Activated naive CD8-positive, alpha-beta T cell treated with anti-CD3 and anti-CD28 coated beads, Interleukin-2, amount 10 ng/mL, durations not matched to agents 7 days and 5 days (primary cell): ENCODE measurements at places on chromosomes 7 and 10. TPM values are rescaled to one million over a fixed set of nuclear protein-coding genes. Genes with fewer than 3 reads are reported as not detected.
A peak's percentile ranks its signal among the peaks of the same experiment; 100 is the strongest.

ZNF33B gene
- total RNA-seq, result 30.0 TPM

OPALIN gene
- total RNA-seq, result not detected

SPDYE5 gene
- not detected for total RNA-seq

- H3K27ac ChIP-seq, result no peak overlapping the region
- no peaks in the 10 kb centered on the region for H3K27me3 ChIP-seq
- no peak overlapping the region for H3K4me3 ChIP-seq
- H3K4me1 ChIP-seq, result no peaks in the 10 kb centered on the region
- H3K36me3 ChIP-seq, result peaks cover 23% of the 10 kb centered on the region
Observed at GRCh38 chr10:72421885-72422540, 67.3 kb upstream of the DNAJB12 start.

DNA sequence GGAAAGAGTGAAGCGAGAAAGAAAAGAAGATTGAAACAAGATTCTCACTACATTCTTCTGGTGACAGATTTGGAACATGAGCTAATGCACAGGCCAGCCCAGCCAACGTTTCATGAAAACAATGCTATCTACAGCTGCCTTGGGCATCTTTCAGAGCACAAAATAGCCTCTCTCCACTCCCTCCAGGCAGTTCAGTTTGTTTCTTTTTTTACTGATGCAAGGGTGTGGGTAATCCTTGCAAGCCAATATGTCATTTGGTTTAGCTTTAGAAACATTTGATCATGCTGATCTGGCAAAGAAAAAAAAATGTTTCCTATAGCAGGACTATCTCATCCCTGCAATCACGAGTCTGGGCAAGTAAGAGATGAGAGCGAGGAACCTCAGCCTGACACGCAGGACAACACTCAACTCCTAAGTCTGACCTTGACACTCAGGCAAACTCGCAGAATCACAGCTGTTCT is 35.9 kb downstream of the SVIL start:
- H3K27me3 ChIP-seq, result no peaks in the 10 kb centered on the region
- DNase-seq, result no peak
- no peaks in the 10 kb centered on the region for H3K36me3 ChIP-seq
- H3K4me1 ChIP-seq, result no peaks in the 10 kb centered on the region

CYP26C1 gene
- total RNA-seq, result not detected

- H3K27me3 ChIP-seq, result peaks cover 15% of the 10 kb centered on the region
- H3K4me3 ChIP-seq, result no peak overlapping the region
Observed at GRCh38 chr10:122544493-122544892, 16.1 kb upstream of the DMBT1 start.

GBX1 gene
- total RNA-seq, result not detected

DNA sequence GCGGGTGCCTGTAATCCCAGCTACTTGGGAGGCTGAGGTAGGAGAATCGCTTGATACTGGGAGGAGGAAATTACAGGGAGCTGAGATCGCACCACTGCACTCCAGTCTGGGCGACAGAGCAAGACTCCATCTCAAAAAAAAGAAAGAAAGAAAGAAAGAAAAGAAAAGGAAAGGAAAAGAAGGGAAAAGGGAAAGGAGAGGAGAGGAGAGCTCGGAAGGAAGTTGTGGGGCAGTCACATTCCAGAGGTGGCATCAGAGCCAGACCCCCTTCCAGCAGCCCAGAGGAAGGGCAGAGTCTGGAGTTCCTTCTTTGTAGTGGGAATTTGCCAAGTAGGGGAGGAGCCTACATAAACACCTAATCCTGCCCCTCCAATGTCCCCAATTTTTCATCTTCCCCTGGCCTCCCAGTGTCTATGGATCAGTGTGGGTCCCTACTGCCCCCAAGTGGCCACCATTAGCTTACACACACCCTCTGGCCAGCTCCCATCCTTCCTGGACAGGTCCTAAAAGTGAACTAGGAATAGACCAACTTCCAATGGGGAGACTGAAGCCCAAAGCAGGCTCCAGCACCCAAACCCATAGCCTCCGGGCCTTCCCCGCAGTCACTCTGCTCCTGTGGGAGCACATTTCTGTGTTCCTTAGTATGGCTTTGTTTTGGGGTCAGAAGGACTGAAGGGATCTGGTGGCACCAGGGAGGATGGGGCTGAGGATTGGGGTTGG is 39.6 kb upstream of the HSPB1 start:
- peaks cover 3% of the 10 kb centered on the region for H3K4me1 ChIP-seq
- peaks cover 26% of the 10 kb centered on the region for H3K27me3 ChIP-seq
- no peak overlapping the region for H3K4me3 ChIP-seq
- H3K27ac ChIP-seq, result no peak overlapping the region

DNA sequence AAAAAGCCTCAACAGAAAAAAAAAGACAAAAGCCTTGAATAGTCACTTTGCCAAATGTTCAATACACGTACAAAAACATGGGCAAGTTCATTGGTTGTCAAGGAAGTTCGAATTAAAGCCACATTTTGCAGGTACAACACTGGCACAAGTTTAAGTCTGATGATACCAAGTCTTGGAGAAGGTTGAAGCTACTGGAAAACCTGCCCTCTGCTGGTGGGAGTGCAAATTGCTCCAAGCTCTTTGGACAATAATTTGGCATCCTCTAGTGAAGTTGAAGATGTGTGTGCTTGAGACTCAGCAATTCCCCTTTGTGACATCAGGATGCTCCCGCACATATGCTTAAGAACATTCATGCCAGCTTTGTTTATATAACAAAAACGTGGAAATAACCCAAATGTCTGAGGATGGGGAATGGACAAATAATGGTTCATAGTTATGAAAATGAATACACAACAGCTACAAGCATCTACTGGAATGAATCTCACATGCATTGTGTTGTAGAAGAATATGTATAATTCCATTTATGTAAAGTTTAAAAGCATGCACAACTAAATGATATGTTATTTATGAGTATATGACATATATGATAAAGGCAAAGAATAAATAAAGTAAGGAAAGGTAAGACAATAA is 120.0 kb upstream of the PLPP4 start:
- no peak overlapping the region for H3K4me3 ChIP-seq
- peaks cover 2% of the 10 kb centered on the region for H3K27me3 ChIP-seq
- H3K36me3 ChIP-seq, result no peaks in the 10 kb centered on the region
- no peak overlapping the region for H3K27ac ChIP-seq
- peak; percentile 48 for DNase-seq

DNA sequence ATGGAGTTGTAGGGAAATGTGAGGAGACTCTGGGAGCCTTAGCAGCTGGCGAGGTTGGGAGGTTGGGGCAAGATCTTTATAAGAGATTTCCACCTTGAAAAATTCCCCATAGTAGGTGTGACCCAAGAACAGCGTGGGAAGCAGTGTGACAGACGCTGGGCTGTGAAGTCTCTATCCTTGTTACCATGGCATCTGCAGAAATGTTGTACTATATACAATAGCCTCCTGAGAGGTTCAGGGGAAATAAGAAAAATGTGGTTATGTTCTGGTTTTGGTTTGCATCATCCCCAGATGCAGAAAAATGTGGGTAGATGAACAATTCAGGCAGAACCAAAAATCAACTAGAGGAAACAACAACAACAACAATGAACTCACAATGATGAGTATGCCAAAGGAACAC is 498.6 kb downstream of the SH2D4B start:
- H3K4me1 ChIP-seq, result no peaks in the 10 kb centered on the region
- DNase-seq, result no peak
- peaks cover 4% of the 10 kb centered on the region for H3K27me3 ChIP-seq

DNA sequence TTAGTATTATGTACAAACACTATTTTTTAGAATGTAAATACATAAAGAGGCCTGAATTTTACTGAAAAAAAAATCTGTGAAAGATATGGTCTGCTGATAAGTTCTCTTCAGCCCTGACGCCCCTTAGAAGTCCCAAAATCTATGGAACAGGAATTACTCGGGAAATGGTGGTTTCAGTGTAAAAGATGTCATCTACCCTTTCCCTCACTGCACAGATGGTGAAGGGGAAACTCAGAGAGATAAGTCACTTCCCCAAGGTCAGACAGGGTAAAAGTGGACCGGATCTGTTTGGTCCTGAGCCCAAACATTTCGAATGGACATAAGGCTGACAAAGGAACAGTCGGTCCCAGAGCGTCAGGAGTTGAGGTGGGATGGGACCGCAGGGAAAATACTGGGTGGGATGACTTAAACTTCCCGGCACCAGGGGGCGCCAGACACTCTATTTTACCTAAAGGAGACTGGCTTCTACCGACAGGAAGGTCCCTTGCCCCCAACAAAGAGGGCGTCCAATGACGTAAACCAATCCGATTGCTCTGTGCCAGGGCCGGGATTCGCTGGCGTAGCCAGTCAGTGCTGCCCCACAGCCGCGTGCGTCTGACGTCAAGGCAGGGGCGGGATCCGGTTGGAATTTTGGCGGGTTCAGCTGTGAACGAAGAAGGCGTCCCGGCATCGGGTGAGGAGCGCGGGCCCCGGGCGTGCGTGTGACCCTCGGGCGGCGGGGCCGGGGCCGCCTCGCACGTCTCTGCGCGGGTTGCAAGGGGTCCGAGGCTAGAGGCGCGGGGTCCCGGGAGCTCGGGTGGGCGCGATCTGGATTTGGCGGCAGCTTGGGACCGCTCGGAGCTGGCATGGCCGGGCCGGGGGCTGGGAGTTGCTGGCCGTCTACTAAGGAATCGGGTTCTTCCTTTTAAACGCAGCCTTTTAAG is at the start of gene MCM10:
Gene MCM10 (plus strand): TSS at position 625 of the 923 bp plus-strand sequence. CDS start 2,645 bp downstream, outside the sequence.
- no peaks in the 10 kb centered on the region for H3K27me3 ChIP-seq
- peaks cover 13% of the 10 kb centered on the region for H3K36me3 ChIP-seq
- H3K4me3 ChIP-seq, result peak within 1 kb of the TSS; percentile 92
- H3K4me1 ChIP-seq, result peaks cover 33% of the 10 kb centered on the region

GRCh38 chr7:143960813-143961610 is 6.4 kb downstream of the OR2F1 start:
- H3K27ac ChIP-seq, result no peak overlapping the region
- no peaks in the 10 kb centered on the region for H3K4me1 ChIP-seq
- no peak for DNase-seq
- H3K36me3 ChIP-seq, result no peaks in the 10 kb centered on the region
- H3K4me3 ChIP-seq, result no peak overlapping the region

FAM24A gene
- not detected for total RNA-seq

DNA sequence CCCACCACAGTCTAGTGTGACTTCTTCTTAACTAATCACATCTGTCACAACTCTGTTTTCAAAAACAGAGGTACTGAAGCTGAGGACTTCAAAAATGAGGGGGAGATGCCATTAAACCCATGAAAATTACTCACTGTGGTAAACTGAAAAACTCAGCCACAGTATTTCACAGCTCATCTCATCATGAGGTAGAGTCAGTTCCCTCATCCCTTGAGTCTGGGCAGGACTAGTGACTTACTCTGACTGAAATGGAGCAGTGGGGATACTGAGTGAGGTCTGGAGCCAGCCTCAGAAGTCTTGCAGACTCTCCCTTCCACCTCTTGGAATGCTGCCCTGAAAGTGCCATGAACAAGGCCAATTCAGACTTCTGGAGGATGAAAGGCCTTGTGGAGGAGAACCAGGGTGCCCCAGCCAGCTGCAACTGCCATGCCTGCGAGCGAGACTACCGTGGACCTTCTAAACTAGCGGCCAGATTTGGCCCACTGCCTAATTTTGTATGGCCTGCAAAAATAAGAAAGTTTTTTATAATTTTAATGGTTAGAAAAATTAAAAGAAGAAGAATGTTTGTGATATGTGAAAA is 24.7 kb upstream of the ANKRD1 start:
- H3K27me3 ChIP-seq, result no peaks in the 10 kb centered on the region
- H3K36me3 ChIP-seq, result peaks cover 9% of the 10 kb centered on the region
- H3K4me1 ChIP-seq, result peaks cover 23% of the 10 kb centered on the region
- DNase-seq, result no peak
- no peak overlapping the region for H3K4me3 ChIP-seq

ARF5 gene
- total RNA-seq, result 114 TPM

- no peaks in the 10 kb centered on the region for H3K4me1 ChIP-seq
- no peaks in the 10 kb centered on the region for H3K36me3 ChIP-seq
- DNase-seq, result no peak
- H3K27me3 ChIP-seq, result no peaks in the 10 kb centered on the region
- no peak overlapping the region for H3K27ac ChIP-seq
- no peak overlapping the region for H3K4me3 ChIP-seq
Observed at GRCh38 chr10:33722067-33722466, 387.6 kb upstream of the NRP1 start.

GRCh38 chr7:66505009-66505408 is 123.7 kb upstream of the KCTD7 start:
- H3K27me3 ChIP-seq, result peaks cover 36% of the 10 kb centered on the region
- no peaks in the 10 kb centered on the region for H3K36me3 ChIP-seq
- H3K4me3 ChIP-seq, result no peak overlapping the region
- H3K27ac ChIP-seq, result no peak overlapping the region
- H3K4me1 ChIP-seq, result peaks cover 13% of the 10 kb centered on the region
- DNase-seq, result no peak

BMPR1A gene
- total RNA-seq, result 13.3 TPM

GARIN1A gene
- 0.88 TPM for total RNA-seq

DNA sequence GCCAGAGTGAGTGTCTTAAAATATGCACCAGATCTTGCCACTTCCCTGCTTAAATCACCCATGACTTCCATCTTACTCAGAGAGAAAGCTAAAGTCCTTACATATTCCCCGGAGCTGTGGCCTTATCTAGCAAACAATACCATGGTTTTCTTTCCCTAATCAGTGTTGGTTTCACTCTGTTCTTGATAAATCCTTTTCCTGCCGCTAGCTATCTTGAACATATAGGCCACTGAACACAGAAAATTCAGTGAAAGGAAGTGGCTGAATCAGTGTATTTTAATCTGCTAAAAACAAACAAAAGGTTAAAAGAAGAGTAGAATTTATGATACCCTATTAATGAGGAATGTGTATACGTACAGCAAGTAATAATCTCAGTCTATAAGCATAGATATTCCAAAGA is 42.0 kb upstream of the JAZF1 start:
- no peaks in the 10 kb centered on the region for H3K4me1 ChIP-seq
- peaks cover 3% of the 10 kb centered on the region for H3K27me3 ChIP-seq
- no peak overlapping the region for H3K4me3 ChIP-seq
- DNase-seq, result no peak

- no peak overlapping the region for H3K27ac ChIP-seq
- no peaks in the 10 kb centered on the region for H3K4me1 ChIP-seq
- H3K36me3 ChIP-seq, result no peaks in the 10 kb centered on the region
- peaks cover 6% of the 10 kb centered on the region for H3K27me3 ChIP-seq
- no peak for DNase-seq
- no peak overlapping the region for H3K4me3 ChIP-seq
Observed at GRCh38 chr7:12909483-12909882, 222.1 kb downstream of the ARL4A start.

HECTD2 gene
- total RNA-seq, result 2.2 TPM

GRCh38 chr7:44150466-44150832 is 9.3 kb upstream of the MYL7 start:
- H3K27ac ChIP-seq, result no peak overlapping the region
- H3K27me3 ChIP-seq, result peaks cover 1% of the 10 kb centered on the region
- no peak overlapping the region for H3K4me3 ChIP-seq

- H3K4me1 ChIP-seq, result no peaks in the 10 kb centered on the region
- no peak overlapping the region for H3K27ac ChIP-seq
- no peak for DNase-seq
Observed at GRCh38 chr7:85851571-85852193, 664.8 kb upstream of the SEMA3D start.
